ENCODE measurements at places on chromosomes 16 and 17.
A peak's percentile ranks its signal among the peaks of the same experiment; 100 is the strongest.

GRCh38 chr16:50367777-50368409 lies 895 bp downstream of the BRD7 start:
- DNase-seq: peak; percentile 15

DNA sequence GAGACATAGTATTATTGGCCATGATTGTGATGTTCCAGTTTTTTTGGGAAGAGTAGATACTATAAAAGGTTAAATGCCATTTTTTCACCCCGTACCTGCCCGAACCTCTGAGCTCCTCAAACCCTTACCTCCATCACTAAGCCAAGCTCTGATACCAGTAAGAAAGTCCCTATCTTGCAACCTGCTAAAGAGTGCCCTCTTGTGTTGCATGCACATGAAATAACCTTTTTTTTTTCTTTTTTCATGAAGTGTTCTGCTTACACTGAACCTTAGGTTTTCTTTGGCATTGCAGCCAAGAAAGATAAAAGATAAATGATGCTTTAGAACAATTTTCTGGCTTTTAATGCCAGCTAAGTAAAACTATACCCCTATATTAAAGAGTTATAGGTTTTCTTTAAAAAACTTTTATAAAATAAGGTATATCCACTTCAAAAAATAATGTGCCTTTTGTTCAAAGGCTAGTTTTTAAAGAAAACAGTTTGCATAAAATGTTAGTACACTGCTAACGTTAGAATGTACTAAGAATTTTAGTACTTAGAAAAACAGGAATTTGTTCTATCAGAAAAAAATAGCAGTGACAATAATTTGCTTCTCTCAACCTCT lies 295.3 kb upstream of the PMFBP1 start:
- DNase-seq: no peak

DNA sequence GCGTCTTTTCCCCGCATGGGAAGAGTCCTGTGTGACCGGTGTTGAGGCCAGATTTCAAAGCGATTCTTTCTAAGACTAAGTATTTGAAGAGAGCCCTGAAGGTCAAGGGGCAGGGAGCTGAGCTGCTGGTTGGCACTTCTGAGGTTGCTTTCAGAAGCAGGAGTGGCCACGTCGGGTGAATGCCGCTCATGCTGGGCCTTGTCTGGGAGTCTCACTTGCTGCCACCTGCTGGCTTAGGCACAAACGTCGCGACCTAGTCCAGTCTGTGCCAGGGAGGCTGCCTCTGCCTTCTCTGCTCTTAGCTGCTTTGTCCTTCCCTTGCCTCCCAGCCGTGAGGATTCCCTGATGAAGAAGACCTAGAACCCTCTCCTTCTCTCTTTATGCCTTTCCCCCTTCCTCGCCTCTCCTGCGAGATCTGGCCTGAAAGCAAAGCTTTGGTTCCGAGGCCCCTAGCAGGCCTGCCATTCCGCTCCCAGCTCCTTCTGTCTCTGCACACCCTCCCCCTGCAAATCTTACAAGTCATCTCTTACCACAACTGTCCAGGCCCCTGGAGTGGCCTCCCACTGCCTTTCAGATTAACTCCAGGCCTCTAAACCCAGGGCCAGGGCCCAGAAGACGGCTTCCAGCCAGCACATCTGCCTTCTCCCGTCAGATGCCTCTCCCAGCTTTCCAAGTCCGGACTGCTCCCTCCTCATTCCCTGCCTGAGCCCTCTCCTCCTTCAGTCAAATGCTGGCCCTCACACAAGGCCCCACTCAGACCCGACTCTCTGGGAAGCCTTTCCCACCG lies 11.4 kb downstream of the CTNS start:
- peak; percentile 35 for DNase-seq

DNA sequence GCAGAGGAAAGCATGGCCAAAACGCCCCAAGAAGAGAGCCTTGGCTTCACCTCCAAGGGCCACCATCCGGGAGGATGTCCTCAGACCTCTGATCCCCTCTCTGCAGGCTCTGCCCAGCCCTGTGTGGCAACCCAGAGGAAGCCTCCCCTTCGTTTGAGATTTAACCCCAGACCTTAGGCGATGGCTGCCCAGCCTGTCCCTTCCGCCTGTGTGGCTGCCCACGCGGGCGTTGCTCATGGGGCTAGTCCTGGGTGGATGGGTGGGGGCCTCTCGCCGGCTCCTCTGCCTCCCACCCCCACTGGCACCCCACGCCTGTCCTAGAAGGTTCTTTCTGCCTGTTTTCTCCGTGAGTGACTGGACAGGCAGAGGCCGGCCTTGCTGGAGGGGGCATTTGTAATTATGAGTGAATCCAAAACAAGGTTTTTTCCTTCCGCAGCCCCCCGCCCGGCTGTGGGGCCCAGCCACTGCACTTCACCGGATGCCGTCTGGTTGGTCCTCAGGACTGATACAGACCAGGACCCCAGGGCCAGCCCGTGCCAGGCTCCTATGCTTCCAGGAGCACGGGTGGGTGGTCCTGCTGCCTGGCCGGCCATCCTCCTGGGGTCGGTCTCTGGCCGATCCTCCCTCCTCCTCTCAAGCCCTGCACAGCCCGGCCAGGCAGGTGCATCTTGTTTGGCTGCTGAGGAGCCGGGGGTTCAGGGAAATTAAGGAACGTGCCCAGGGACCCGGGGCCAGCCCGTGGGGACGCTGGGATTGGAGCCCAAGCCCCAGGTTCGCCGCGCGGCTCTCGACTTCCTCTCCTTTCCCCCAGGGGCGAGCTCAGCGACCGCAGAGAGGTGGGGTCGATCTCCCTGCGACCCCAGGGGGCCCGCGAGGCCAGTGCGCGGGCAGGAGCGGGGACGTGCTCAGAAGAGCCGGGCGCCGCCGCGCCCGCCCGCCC lies at the start of gene TMEM235:
Gene TMEM235 (plus strand): TSS at position 636 of the 940 bp plus-strand sequence. CDS start 393 bp downstream, outside the sequence.
- DNase-seq: no peak

DNA sequence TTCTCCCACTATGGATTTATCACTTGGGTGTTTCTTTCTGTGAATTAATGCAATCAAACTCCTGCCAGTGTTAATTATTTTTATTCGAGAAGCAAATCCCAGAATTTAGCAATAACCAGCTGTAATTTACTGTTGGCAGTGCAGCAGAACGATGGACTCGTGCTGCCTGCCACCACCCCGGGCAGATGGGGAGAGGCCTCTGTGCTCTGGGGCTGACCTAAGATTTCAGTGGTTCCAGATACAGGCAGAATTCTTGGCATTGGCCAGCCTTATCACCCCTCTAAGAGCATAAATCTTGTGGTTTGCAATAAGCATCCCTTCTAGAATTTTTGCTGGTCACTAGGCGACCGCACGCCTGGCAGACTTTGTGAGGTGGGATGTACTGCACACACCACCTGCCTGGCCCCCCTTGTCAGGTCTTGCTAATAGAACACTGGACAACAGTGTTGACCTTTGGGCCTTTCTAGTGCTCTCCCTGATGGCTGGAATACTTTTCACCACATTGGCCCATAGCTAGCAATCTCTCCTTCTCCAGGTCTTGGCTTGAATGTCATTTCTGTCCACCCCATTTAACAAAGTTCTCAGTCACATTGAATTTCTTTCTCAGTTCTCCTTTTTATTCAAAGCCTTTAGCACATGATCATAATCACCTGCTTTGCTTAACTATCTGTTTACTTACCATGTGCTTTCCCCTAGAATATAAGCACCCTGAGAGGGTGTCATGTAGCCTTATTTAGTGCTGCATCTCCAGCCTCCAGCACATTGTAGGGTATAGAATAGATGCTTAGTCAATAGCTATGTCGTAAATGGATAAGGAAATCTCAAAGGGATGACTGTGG lies 122.1 kb upstream of the DYNLRB2 start:
- DNase-seq: no peak

DNA sequence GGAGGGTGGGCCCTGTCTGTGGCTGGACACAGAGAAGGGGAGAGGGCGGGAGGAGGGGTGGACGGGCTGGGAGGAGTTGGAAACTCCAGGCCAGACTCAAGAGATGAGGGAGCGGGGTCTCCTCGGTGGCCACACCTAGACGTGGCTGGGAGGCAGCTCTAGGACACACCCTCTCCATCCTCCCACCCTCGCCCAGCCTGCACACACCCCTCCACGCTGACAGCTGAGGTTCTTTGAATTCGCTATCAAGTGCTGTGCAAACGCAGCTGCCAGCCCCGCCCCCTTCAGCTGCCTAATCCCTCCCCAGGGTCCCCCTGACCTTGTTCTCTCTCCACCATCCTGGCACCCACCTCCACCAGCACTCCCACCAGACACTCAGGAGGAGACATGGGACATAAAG lies 48.7 kb downstream of the DNAH17 start:
- no peak for DNase-seq

DNA sequence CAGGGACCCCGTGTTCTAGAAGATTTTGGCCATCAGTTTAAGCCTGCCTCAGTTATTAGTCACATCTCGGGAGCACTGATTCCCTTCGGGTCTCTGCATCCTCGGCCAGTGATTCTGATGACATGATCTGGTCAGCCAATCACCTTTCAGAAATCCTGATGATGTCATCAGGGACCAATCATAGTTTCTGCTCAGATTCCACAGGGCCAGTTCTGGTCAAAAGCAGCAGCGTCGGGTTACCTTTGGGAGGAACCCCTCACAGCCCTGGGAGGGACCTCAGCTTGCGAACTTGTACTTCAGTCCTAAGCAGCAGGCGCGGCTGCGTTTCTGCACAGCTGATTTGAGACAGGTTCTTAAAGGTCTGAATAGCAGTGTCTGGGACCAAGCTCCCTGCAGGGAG lies 13.9 kb downstream of the KDM8 start:
- no peak for DNase-seq

DNA sequence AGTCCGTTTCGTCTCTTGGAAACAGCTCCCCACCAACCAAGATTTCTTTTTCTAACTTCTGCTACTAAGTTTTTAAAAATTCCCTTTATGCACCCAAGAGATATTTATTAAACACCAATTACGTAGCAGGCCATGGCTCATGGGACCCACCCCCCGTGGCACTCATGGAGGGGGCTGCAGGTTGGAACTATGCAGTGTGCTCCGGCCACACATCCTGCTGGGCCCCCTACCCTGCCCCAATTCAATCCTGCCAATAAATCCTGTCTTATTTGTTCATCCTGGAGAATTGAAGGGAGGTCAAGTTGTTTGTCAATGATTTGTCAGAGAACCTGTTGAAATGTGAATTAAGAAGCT lies 48.2 kb downstream of the IL21R start:
- no peak for DNase-seq

- no peak for DNase-seq
These were observed 9.7 kb downstream of the CDRT4 start for GRCh38 chr17:15457723-15458094.

DNA sequence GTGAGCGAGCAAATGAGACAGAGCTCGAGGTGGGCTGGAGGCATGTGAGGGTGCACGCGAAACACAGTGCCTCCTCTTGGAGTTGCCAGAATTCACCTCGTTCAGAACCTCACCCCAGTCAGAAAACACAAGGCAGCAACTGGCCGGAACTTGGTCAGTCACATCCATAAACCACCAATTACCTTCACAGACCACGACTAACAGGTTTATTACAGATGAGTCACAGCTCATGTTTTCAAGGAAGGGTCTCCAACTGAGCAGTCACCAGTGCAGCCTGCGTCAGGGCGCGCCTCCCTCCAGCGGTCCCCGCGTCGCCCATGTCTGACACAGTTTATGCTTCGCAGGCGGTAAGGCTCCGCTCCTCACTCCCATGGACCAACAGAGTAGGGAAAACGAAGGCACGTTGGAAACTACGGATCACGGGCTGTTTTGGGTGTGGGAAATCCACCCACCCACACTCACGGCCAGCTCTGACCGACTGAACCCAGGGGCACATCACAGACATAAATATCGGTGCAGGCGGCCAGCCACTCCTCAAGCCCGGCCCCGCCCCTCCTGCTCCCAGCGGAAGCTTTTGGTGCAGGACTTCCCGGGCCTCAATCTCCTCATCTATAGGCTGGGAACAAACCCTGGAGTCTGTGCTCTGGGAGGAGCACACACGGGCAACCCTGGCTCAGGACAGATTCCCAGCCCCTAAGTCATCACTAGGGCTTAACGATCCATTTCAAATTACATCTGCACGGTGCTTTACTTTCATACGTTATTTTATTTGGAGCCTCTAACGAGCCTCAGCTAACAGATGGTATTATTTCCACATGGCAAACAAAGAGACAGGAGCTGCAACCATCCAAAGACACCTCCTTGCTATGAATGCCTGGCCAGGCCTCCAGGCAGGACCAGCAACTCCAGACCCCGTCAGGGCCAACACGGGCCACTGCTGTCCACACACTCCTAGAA lies 126.3 kb downstream of the ZNF778 start:
- no peak for DNase-seq

- DNase-seq: no peak
These were observed 8.2 kb upstream of the C16orf95 start for GRCh38 chr16:87325423-87325858.
